ENCODE measurements at places on chromosomes 12 and 14.
A peak's percentile ranks its signal among the peaks of the same experiment; 100 is the strongest.

- DNase-seq: no peak
Measured at GRCh38 chr14:62777510-62777909, 267.7 kb downstream of the KCNH5 start.

- DNase-seq: no peak
Measured at GRCh38 chr14:68606176-68606575, 186.7 kb downstream of the ZFP36L1 start.

GRCh38 chr12:68905733-68906132, 27.2 kb downstream of the CPM start:
- DNase-seq: no peak

- DNase-seq: peak; percentile 90
Measured at GRCh38 chr12:124927201-124928094, 13.0 kb upstream of the UBC start.

- DNase-seq: no peak
Measured at GRCh38 chr12:88338486-88338885, 196.4 kb downstream of the TMTC3 start.

DNA sequence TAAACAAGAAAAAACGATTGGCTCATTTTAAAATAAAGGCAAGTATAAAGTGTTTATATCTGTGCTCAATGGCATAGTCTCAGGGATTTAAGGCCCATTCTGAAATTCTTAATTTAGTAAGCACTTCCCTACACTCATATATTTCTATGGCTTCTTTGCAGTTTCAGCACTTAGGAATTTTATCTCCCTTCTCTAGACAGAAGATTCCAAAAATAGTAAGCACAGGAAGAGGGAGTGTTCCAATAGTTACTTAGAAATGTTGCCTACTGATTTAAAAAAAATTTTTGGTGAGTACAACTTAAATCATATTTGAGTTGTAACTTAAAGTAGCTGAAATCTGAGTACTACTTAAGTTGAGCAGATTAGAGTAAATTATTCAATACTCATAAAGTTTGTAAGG, 19.8 kb downstream of the INSM2 start:
- DNase-seq: no peak

GRCh38 chr14:71551291-71551950, 380.8 kb upstream of the RGS6 start:
- no peak for DNase-seq

DNA sequence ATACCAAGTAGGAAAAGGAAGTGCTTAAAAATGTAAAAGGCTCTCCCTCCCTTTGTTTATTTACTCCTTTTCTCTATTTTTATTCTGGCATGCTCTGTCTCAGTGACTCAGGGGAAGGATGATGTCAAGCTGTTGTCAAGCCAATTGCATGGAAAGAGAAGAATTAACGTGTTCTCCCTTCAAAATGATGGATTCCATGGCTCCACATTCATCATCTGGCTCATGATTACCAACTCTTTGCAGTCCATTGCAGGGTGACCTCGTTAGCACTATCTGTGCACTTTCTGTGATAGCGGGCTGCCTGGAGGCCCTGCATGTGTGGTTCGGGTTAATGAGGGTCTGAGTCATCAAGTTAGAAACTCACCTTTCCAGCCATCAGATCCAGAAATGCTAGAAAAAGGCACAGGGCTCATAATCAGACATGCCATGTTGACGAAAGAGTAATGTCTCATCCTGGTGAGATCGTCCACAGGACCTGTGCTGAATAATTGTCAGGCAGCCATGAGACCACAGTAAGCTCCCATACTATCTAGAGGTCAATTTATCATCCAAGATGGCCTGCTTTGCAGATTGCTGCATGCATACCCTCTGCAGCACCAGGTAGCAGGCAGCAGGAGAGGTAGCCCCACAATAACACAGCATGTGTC, 79.2 kb upstream of the BTG1 start:
- no peak for DNase-seq
